Myometrial cell (primary cell): ENCODE measurements at places on chromosomes 13 and 19. TPM values are rescaled to one million over a fixed set of nuclear protein-coding genes. Genes with fewer than 3 reads are reported as not detected.

Gene TPTE2
- not detected in 2 replicates for total RNA-seq

Gene SELENOV
- not detected in 2 replicates for total RNA-seq

Gene MBD3L3
- total RNA-seq, result not detected in 2 replicates

Gene RFPL4AL1
- not detected in 2 replicates for total RNA-seq

Gene KLK11
- total RNA-seq, result not detected in 2 replicates

Gene LIM2
- not detected in 2 replicates for total RNA-seq

Gene UBA52
- total RNA-seq, result 883 and 1,008 TPM in 2 replicates

Gene SYT5
- total RNA-seq, result 0.29 TPM in 1 of 2 replicates, not detected in the other

Gene TNFSF13B
- total RNA-seq, result 0.29 and 2.3 TPM in 2 replicates
